Vagina (tissue), 2 donors: ENCODE measurements at places on chromosomes 7 and 10.

GRCh38 chr7:36119005-36119706, 33.9 kb upstream of the EEPD1 start:
- no peak overlapping the region for H3K27ac ChIP-seq
- no peaks in the 10 kb centered on the region for H3K27me3 ChIP-seq
- H3K4me3 ChIP-seq, result no peak overlapping the region
- H3K4me1 ChIP-seq, result peaks cover 31% of the 10 kb centered on the region
- no peaks in the 10 kb centered on the region for H3K36me3 ChIP-seq
- no peak for DNase-seq

DNA sequence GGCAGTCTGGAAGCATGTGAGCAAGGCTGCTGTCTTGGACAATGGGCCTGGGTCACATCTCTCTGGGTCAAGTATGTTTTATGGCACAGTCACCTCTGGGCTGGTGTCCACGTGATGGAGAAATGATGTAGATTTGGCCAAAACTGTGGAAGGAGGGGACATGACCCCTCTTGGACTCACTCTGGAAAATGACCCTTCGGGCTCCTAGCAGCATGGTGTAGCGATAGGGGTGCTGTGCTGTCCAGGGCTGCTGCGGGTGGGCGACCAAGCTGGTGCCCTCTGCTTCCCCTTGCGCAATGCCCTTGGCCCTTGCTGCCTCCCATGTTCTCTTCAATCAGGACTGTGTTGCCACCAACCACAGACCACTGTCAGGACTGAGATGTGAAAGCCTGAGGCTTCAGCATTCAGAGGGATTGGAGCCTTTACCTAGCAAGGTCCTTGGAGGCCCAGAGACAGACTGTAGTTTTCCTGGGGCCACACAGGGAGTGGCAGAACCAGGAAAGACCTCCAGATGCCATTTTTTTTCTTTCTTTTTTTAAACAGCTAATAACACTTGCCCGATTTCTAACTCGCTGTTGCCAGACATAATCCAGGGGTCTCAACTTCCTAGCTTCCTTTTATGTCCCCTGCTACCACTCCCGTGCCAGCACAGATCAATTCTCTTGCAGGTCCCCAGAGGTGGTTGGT, 6.1 kb downstream of the CYP26A1 start:
- no peak overlapping the region for H3K27ac ChIP-seq
- H3K4me1 ChIP-seq, result peaks cover 6% of the 10 kb centered on the region
- no peak overlapping the region for H3K4me3 ChIP-seq
- no peaks in the 10 kb centered on the region for H3K36me3 ChIP-seq
- no peaks in the 10 kb centered on the region for H3K27me3 ChIP-seq
- peak; percentile 44 for DNase-seq

DNA sequence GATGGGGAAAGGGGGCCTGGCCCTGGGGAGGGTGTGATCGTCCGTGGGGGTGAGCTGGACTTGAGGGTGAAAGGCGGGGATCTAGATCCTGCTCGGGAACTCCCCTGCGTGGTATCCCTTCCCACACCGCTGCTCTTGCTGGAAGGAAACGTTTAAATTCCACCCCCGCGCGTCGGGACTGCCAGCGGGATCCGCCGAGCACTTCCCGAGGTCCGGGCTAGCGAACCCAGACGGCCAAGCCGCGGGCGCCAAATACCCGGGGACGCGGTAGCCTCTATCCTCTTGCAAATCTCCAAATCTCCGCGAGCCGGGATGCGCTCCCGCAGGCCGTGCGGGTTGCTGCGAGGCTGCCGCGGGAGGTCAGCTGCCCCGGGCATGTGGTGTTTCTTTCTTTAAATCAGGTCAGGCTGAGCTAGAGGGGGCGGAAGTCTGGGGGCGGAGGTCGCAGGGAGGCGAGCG, 904 bp downstream of the NPTX2 start:
- H3K27ac ChIP-seq, result no peak overlapping the region
- peaks cover 7% of the 10 kb centered on the region for H3K4me1 ChIP-seq
- H3K27me3 ChIP-seq, result peaks cover 9% of the 10 kb centered on the region
- H3K4me3 ChIP-seq, result peak overlapping the region; percentile 36
- DNase-seq, result no peak

- H3K4me1 ChIP-seq, result no peaks in the 10 kb centered on the region
- H3K27ac ChIP-seq, result no peak overlapping the region
Measured at GRCh38 chr10:31770307-31770902, 158.2 kb downstream of the ARHGAP12 start.

GRCh38 chr7:4067476-4067760, 614.7 kb upstream of the FOXK1 start:
- H3K4me1 ChIP-seq, result no peaks in the 10 kb centered on the region
- DNase-seq, result peak; percentile 32
- no peak overlapping the region for H3K4me3 ChIP-seq

DNA sequence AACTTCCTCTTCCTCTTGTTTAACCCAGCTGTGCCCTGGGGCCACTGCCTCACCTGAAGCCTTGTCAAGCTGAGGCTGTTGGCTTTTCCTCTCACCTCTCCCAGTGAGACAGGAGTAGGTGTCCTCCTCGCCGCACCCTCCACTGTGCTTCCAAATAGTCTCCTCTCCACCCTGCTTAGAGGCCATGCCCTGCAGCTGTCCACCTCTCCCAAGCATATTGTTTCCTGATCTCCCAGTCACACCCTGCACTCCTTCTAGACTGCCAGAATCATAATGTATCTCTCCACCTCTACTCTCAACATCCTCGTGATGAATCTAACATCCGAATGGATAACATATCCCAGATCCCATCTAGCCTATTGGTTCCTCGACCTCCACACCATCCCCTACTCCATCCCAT, 196.3 kb upstream of the GHITM start:
- no peaks in the 10 kb centered on the region for H3K27me3 ChIP-seq
- H3K36me3 ChIP-seq, result no peaks in the 10 kb centered on the region
- no peaks in the 10 kb centered on the region for H3K4me1 ChIP-seq
- H3K27ac ChIP-seq, result no peak overlapping the region
- DNase-seq, result no peak

GRCh38 chr10:130961506-130962239, 349.8 kb downstream of the TCERG1L start:
- peak; percentile 65 for DNase-seq
- no peaks in the 10 kb centered on the region for H3K27me3 ChIP-seq
- H3K4me3 ChIP-seq, result no peak overlapping the region
- H3K27ac ChIP-seq, result no peak overlapping the region
- H3K36me3 ChIP-seq, result no peaks in the 10 kb centered on the region

GRCh38 chr10:98748298-98748697, 301.6 kb upstream of the HPS1 start:
- no peak for DNase-seq
- no peak overlapping the region for H3K27ac ChIP-seq
- no peak overlapping the region for H3K4me3 ChIP-seq

DNA sequence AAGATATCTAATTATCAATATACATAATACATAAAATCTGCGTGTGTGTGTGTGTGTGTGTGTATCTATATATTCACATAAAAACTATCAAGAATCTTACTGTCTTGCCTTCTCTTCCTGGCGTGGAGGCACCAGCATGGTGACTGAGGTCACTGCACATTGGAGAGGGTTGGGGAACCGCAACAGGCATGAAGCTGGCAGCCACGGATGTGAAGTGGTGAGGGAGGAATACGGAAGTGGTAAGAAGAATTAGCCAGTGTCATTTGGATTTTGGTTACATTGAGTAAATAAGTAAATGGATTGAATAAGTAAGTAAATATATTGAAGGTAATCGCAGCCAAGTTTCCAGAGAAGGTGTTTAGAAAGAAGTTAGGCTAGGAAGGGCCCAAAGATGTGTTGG, 85.1 kb downstream of the TRIM24 start:
- H3K4me3 ChIP-seq, result no peak overlapping the region
- no peaks in the 10 kb centered on the region for H3K4me1 ChIP-seq
- H3K27ac ChIP-seq, result no peak overlapping the region

GRCh38 chr7:140940898-140941297, 16.2 kb upstream of the BRAF start:
- no peak for DNase-seq
- no peaks in the 10 kb centered on the region for H3K36me3 ChIP-seq
- H3K4me1 ChIP-seq, result no peaks in the 10 kb centered on the region
- no peak overlapping the region for H3K4me3 ChIP-seq
- H3K27ac ChIP-seq, result no peak overlapping the region

- H3K36me3 ChIP-seq, result no peaks in the 10 kb centered on the region
- no peaks in the 10 kb centered on the region for H3K27me3 ChIP-seq
- H3K27ac ChIP-seq, result no peak overlapping the region
- H3K4me1 ChIP-seq, result no peaks in the 10 kb centered on the region
- DNase-seq, result no peak
Measured at GRCh38 chr10:103463499-103463898, 4.8 kb upstream of the CALHM1 start.

DNA sequence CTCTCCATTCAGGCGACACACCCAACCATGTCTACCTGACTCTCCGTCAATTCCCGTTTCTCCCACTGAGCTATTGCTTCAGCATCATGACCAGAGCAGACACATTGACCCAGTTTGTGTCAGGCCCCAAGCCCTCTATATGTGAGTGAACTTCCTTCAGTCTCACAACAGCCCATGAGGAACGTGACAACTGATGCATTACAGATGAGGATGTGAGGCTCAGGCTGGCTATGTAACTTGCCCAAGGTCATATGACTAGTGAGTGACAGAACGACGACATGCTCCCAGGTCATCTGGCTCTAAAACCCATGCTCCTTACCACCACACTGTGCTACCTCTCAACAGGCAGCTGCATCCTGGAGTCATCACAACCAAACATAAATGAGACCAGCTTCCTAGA, 3.7 kb downstream of the TMEM140 start:
- peaks cover 6% of the 10 kb centered on the region for H3K36me3 ChIP-seq
- H3K4me1 ChIP-seq, result peaks cover 37% of the 10 kb centered on the region
- no peak overlapping the region for H3K4me3 ChIP-seq
- no peak for DNase-seq
- peak overlapping the region; percentile 6 for H3K27ac ChIP-seq

DNA sequence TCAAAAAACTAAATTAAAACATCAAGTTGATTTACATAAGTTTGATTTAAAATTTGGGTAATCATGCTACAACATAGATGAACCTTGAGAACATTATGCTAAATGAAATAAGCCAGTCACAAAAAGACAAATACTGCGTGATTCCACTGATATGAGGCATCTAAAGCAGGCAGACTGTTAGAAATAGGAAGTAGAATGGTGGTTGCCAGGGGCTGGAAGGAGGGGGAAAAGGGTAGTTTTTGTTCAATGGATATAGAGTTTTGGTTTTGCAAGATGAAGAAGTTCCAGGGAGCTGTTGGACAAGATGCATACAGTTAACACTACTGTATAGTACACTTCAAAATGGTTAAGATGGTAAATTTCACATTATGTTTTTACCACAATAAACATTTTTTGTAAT, 45.0 kb upstream of the IFRD1 start:
- H3K36me3 ChIP-seq, result no peaks in the 10 kb centered on the region
- H3K4me3 ChIP-seq, result no peak overlapping the region
- DNase-seq, result no peak
- no peaks in the 10 kb centered on the region for H3K4me1 ChIP-seq

DNA sequence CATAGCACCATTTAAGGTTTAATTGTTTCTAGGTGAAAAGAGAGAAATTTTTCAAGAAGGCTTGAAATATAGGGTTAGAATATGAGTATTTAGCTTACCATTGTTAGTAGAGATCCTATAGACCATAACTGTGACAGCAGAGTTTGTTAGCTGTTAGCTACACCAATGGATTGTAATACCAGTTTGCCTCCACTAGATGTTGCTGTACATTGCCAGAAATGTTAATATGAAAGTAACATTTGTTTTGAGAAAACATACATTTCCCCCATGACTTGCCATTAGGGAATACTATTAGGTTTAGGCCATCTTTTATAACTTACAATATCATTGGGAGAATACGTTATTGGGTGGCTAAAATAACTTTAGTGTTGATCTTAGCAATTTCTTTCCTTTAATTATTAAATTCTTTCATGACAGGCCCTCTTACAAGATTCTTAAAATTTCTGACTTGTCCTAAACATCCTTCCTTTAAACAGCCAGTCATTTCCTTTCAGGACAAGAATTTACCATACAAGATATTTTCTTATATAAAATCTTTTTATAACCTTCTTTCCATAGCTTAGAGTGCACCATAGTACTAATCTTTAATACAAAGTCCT, 39.5 kb downstream of the ZNF117 start:
- no peak overlapping the region for H3K4me3 ChIP-seq
- H3K27ac ChIP-seq, result no peak overlapping the region
- H3K36me3 ChIP-seq, result no peaks in the 10 kb centered on the region
- DNase-seq, result no peak

GRCh38 chr7:156026603-156027002, 214.3 kb upstream of the SHH start:
- no peak for DNase-seq
- no peaks in the 10 kb centered on the region for H3K27me3 ChIP-seq
- H3K4me1 ChIP-seq, result no peaks in the 10 kb centered on the region
- no peak overlapping the region for H3K27ac ChIP-seq

- no peaks in the 10 kb centered on the region for H3K27me3 ChIP-seq
- peak overlapping the region; percentile 35 for H3K4me3 ChIP-seq
- no peak for DNase-seq
- H3K36me3 ChIP-seq, result no peaks in the 10 kb centered on the region
Measured at GRCh38 chr10:61397175-61397986, 55.8 kb downstream of the TMEM26 start.

DNA sequence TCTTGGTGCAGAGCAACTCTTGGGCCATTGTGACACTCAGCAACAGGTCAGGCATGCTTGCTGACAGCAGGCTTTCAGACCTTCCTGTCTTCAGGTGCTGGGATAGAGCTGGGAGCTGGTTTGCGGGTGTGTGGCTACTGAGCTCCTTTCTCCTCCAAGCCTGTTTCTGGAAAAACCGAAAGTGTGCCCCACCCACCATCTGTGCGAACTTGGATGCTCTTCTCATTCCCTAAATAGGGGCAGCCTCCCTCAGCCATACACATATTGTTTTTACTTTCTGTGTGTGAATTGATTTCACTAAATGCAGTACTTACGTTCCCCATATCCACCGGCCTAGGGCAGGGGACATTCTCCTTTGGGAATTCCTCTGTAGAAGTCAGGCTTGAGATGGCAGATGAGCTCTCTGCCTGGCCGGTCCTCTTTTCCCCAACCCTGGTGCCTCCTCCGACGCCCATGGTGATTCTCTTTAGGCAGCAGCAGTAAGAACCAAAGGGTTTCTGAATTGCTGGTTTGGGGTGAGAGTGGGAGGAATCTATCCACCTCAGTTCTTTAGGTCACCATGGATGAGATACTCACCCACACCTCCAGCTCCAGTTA, 6.3 kb upstream of the NEUROG3 start:
- H3K27ac ChIP-seq, result no peak overlapping the region
- H3K27me3 ChIP-seq, result no peaks in the 10 kb centered on the region
- peaks cover 3% of the 10 kb centered on the region for H3K4me1 ChIP-seq
- no peak for DNase-seq

DNA sequence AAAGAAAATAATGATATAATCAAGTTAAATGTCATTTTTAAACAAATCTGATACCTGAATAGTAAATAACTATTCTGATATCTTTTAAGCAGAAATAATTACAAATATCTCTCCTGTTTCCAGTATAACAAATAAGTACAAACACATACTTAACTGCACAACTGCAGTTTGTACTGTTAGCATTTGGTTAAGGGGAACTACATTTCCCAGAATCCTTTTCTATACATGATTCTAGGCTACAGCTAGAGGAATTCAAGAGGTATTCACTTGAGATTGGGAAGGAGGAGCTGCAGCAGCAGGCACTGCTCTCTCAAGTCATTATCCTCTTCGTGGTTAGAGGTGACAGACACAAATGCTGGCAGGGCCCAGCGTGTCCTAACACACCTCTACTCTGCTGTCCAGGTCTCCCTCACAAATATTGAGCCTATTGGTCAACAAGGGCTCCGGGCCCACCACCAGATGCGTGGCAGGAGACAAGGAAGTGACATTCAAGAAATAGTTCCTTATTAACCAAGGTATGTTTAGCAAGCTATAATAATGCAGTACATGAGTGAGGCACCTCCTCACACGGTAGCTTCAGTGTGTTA, 255.1 kb upstream of the MKLN1 start:
- no peaks in the 10 kb centered on the region for H3K36me3 ChIP-seq
- H3K4me1 ChIP-seq, result peaks cover 72% of the 10 kb centered on the region
- no peaks in the 10 kb centered on the region for H3K27me3 ChIP-seq
- peak overlapping the region; percentile 20 for H3K27ac ChIP-seq
